ENCODE measurements at places on chromosomes 7 and 10. TPM values are rescaled to one million over a fixed set of nuclear protein-coding genes. Genes with fewer than 3 reads are reported as not detected.

GRCh38 chr7:43914795-43915194 lies 8.4 kb upstream of the URGCP start:
- DNase-seq, result no peak

DNA sequence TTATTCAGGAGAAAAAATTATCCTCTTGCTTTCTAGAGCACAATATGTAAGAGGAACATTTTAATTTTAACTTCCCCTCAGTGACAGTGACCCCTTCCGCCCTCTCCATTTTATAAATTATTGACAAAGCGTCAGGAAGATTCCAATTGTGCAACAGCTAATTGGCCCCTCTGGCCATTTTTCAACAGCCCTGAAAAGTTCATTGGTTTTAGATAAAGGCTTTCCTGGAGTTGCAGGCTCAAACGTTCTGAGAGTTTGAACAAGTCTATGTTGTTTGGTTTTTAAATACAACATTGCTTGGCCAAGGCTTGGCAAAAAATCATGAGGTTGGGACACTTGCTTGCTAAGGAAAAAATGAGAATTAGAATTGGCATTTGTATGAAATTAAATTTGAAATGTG lies 422.2 kb upstream of the ANKRD30A start:
- DNase-seq, result no peak

- no peak for DNase-seq
Measured at GRCh38 chr10:12418725-12419261, 69.4 kb downstream of the CAMK1D start.

GRCh38 chr7:155342313-155342712 lies 44.6 kb downstream of the INSIG1 start:
- no peak for DNase-seq

The HOXA6 gene
- polyA plus RNA-seq, result 18.7 TPM

The TMEM254 gene
- 61.7 TPM for polyA plus RNA-seq

The PILRB gene
- polyA plus RNA-seq, result 23.2 TPM

The PILRA gene
- 3.7 TPM for polyA plus RNA-seq
